ENCODE measurements at places on chromosomes 7 and 10. TPM values are rescaled to one million over a fixed set of nuclear protein-coding genes. Genes with fewer than 3 reads are reported as not detected.

The SPAM1 gene
- not detected for total RNA-seq

The BMPER gene
- total RNA-seq: 3.6 TPM

The RBM17 gene
- total RNA-seq: 80.3 TPM

DNA sequence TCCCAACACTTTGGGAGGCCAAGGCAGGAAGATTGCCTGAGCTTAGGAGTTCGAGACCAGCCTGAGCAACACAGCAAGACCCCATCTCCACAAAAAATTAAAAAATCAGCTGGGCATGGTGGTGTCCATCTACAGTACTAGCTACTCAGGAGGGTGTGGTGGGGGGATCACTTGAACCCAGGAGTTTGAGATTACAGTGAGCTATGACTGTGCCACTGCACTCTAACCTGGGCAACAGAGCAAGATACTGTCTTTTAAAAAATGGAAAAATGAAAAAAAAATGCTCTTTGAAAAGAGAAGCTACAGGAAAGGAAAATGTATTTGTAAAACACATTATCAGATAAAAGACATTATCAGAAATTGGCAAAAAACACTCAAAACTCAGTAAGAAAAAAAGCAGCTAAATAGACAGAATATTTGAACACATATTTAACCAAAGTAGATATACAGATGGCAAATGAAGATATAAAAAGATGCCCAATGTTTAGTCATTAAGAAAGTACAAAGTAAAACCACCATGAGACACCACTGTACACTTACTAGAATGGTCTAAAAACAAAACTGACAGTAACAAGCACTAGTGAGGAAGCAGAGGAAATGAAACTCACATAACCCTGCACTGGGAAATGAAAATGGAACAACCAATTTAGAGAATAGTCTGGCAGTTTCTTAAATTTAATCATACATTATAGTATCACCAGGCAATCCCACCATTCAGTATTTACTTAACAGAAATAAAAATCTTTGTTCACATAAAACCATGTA, 40.5 kb downstream of the NRBF2 start:
- DNase-seq: no peak

- peak; percentile 71 for DNase-seq
These were observed at the start of gene NUDT13 for GRCh38 chr10:73110345-73110849. Gene NUDT13, plus strand, starts transcription at chr10:73110455. Its CDS starts 3,911 bp downstream, at chr10:73114366.

- peak; percentile 51 for DNase-seq
These were observed 108.8 kb downstream of the EGFR start for GRCh38 chr7:55127622-55128081.

- no peak for DNase-seq
These were observed 27.8 kb upstream of the ELFN1 start for GRCh38 chr7:1642291-1642731.

DNA sequence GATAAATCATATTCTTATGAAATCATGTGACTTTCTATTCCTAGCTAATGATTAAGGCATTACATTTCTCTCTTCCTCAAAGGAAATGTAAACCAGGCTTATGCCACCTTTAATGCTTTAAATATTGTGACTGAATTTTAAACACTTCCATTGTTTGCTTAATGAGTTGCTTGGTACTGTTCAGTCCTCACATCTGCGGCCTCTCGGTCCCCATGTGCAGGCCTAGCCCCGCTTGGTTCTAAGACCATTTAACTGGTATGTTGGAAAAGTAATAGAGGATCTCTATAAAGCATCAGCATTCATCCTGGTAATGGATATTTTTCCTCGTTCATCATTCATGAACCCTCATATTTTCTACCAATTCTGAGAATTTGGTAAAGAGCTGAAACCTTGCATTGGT, 27.4 kb downstream of the THSD7A start:
- no peak for DNase-seq
